ENCODE measurements at places on chromosomes 2 and 18.

- H3K4me3 ChIP-seq, result no peak overlapping the region
- DNase-seq, result no peak
- H3K27ac ChIP-seq, result no peak overlapping the region
- no peaks in the 10 kb centered on the region for H3K4me1 ChIP-seq
- no peaks in the 10 kb centered on the region for H3K27me3 ChIP-seq
Measured at GRCh38 chr2:145108361-145108778, 588.5 kb upstream of the ZEB2 start.

DNA sequence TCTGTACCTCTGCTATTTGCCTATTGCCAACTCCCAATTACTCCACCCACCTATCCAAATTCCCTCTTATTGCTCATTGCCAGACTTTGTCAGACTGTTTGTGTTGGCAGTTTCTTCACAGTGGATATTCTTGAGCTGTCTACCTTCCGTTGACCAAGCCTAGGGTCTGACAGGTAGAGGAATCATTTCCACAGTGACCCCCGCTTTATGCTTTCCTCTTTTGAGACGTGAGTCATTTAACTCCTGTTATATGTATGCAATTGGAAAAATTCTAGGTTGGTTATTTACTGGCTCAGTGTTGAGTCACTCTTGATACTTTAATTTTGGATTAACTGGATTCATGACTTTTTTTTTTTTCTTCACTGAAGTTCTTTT, 187.7 kb downstream of the IRS1 start:
- H3K4me1 ChIP-seq, result peaks cover 5% of the 10 kb centered on the region
- no peaks in the 10 kb centered on the region for H3K27me3 ChIP-seq
- H3K4me3 ChIP-seq, result no peak overlapping the region
- no peak overlapping the region for H3K27ac ChIP-seq
- no peak for DNase-seq

GRCh38 chr18:26190506-26190905, 35.7 kb upstream of the TAF4B start:
- H3K36me3 ChIP-seq, result no peaks in the 10 kb centered on the region
- H3K4me1 ChIP-seq, result no peaks in the 10 kb centered on the region
- H3K27me3 ChIP-seq, result no peaks in the 10 kb centered on the region

DNA sequence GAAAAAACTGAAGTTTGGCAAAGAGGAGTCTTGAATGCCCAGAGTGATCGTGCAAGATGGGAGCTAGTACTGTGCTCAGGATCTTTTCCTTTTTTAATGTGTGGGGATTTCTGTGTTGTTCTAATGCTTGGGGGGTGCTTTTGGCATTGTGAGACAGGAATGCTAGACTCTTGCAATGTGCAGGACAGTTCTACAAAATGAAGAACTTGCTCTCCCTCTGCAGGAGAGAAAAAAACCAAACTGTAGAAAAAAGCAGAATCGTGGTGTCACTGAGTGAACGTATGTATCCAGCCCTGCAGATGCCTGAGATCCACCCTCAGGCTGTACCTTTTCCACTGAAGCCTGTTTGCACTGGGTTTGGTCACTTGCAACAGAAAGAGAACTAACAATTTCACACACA, 12.1 kb upstream of the TTC39C start:
- H3K36me3 ChIP-seq, result no peaks in the 10 kb centered on the region
- H3K4me3 ChIP-seq, result no peak overlapping the region
- no peak overlapping the region for H3K27ac ChIP-seq

DNA sequence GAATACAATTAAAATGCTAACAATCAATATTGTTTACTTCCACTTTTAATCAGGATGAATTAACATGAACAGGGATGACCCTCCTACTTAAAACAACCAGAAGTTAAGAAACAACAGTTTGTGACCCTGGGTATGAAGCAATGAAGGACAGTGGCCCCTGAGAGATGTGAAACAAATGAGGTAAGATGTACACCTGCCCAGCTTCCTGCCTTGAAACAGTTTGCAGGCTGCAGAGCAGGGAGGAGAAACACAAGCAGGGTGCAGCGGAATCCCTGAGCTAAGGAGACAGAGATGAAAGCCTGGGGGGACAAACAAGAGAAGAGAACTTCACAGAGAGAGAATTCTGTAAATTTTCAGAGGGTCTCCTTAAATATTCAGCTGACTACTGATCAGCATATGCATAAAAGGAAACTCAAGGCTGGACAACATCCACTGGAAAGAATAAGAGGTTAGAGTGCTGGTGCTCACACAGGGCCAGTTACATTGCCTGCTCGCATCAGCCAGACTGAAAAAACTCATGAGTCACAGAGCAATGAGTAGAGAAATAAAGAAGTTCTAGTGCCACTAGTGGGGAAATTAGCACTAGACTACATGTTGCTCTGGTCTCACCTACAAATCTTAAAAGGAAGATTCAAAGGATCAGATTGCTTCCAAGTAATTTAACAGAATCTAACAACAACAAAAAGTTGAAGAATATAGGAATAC, 106.4 kb downstream of the PID1 start:
- no peaks in the 10 kb centered on the region for H3K27me3 ChIP-seq
- no peaks in the 10 kb centered on the region for H3K4me1 ChIP-seq
- no peak for DNase-seq
- no peak overlapping the region for H3K27ac ChIP-seq

- H3K27ac ChIP-seq, result no peak overlapping the region
- peaks cover 8% of the 10 kb centered on the region for H3K36me3 ChIP-seq
- no peak overlapping the region for H3K4me3 ChIP-seq
- H3K4me1 ChIP-seq, result peaks cover 10% of the 10 kb centered on the region
- H3K27me3 ChIP-seq, result no peaks in the 10 kb centered on the region
- DNase-seq, result no peak
Measured at GRCh38 chr18:49096021-49096420, 145.3 kb upstream of the SMAD7 start.

- H3K36me3 ChIP-seq, result no peaks in the 10 kb centered on the region
- H3K4me1 ChIP-seq, result no peaks in the 10 kb centered on the region
- DNase-seq, result no peak
- H3K27ac ChIP-seq, result no peak overlapping the region
Measured at GRCh38 chr18:74613381-74613780, 15.7 kb downstream of the ZNF407 start.

DNA sequence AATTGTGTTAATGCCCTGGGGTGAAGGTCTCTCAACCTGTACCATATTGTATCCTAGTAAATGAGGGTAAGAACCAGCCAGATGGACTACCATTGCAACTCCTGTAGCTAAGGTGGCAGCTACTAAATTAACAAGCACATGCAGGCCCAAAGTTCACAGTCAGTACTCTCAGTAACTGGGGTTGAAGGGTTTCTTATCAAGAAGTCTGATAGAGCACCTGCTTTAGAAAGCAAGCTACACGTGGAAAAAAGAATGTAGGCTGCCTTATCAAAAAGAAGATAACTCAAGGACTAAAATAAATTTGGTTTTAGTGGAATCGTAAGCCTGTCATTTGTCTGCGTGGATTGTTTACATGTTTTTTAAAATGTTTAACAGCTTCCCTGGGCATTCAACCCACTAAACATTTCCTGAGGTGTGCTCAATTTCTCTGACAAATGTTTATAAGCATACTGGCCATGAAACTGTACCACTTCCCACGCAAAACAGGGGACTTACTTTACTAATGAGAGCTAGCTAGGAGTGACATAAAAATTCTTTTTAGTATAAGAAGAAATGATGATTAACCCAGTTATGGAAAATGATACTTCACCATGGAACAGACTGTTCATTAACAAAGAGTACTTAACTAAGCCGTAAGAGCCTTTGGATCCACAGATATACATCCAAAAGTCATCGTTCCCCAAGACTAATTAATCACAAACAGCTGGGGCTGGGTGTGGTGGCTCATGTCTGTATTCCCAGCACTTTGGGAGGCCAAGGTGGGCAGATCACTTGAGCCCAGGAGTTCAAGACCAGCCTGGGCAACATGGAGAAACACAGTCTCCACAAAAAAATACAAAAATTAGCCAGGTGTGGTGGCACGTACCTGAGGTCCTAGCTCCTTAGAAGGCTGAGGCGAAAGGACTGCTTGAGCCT, 36.5 kb downstream of the LPIN2 start:
- H3K27me3 ChIP-seq, result no peaks in the 10 kb centered on the region
- H3K36me3 ChIP-seq, result no peaks in the 10 kb centered on the region
- peaks cover 41% of the 10 kb centered on the region for H3K4me1 ChIP-seq

GRCh38 chr18:48887905-48888772, 62.6 kb downstream of the SMAD7 start:
- no peaks in the 10 kb centered on the region for H3K27me3 ChIP-seq
- peaks cover 10% of the 10 kb centered on the region for H3K4me1 ChIP-seq
- DNase-seq, result no peak
- H3K4me3 ChIP-seq, result no peak overlapping the region
- H3K36me3 ChIP-seq, result no peaks in the 10 kb centered on the region

- H3K27ac ChIP-seq, result no peak overlapping the region
- no peaks in the 10 kb centered on the region for H3K4me1 ChIP-seq
- no peak for DNase-seq
- no peaks in the 10 kb centered on the region for H3K36me3 ChIP-seq
Measured at GRCh38 chr2:8064603-8065002, 617.3 kb upstream of the ID2 start.

GRCh38 chr2:57821088-57821487, 225.5 kb upstream of the VRK2 start:
- H3K4me3 ChIP-seq, result no peak overlapping the region
- no peaks in the 10 kb centered on the region for H3K36me3 ChIP-seq
- no peak overlapping the region for H3K27ac ChIP-seq
- DNase-seq, result no peak

- no peaks in the 10 kb centered on the region for H3K27me3 ChIP-seq
- no peak overlapping the region for H3K27ac ChIP-seq
- H3K4me1 ChIP-seq, result no peaks in the 10 kb centered on the region
Measured at GRCh38 chr2:29528891-29529520, 392.4 kb downstream of the ALK start.

- H3K4me3 ChIP-seq, result no peak overlapping the region
- H3K27me3 ChIP-seq, result no peaks in the 10 kb centered on the region
- no peak for DNase-seq
- no peaks in the 10 kb centered on the region for H3K36me3 ChIP-seq
- no peak overlapping the region for H3K27ac ChIP-seq
- no peaks in the 10 kb centered on the region for H3K4me1 ChIP-seq
Measured at GRCh38 chr2:138718405-138718804, 61.8 kb downstream of the NXPH2 start.

DNA sequence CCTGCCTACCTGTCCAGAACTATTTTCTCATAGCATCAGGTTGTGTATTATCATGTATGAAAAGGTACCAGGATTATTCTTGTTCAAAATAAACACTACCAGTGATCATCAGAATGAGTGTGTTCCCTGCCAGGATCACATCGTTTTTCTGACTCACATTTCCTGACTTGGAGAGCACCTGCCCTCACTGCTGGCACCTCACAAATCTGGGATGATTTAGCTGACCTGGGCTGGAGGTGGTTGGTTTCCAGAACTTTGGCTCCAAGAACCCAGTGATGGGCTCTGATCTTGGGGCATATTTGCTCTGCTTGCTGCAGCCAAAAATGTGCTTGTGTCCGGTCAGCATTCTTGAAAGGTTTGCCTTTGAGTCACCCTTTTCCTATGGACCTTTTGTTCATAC, 836.3 kb upstream of the ACVR2A start:
- H3K4me1 ChIP-seq, result no peaks in the 10 kb centered on the region
- H3K4me3 ChIP-seq, result no peak overlapping the region
- H3K27me3 ChIP-seq, result no peaks in the 10 kb centered on the region
- no peak for DNase-seq
- no peak overlapping the region for H3K27ac ChIP-seq
- no peaks in the 10 kb centered on the region for H3K36me3 ChIP-seq

DNA sequence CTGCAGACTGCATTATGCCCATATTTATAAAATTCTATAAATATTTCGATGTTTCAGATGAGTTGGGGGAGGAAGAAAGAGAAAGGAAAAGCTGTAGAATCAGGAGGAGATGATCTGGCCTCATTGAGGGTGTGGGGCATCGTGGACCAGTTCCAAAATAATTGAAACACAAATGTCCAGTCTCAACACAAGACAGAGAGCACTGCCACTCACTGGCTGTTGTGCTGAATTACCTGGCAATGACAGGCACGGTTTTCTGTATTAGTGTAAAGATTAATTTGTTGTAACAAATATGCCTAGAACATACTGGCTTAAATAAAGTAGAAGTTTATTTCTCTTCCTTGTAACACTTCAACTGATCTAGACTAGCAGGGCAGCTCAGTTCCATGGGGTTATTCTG, 24.1 kb downstream of the POLE4 start:
- no peaks in the 10 kb centered on the region for H3K36me3 ChIP-seq
- H3K27me3 ChIP-seq, result no peaks in the 10 kb centered on the region
- no peak overlapping the region for H3K4me3 ChIP-seq
- no peak overlapping the region for H3K27ac ChIP-seq

- H3K27ac ChIP-seq, result no peak overlapping the region
- H3K36me3 ChIP-seq, result peaks cover 36% of the 10 kb centered on the region
- DNase-seq, result no peak
Measured at GRCh38 chr2:173953047-173953424, 12.1 kb downstream of the SP3 start.

DNA sequence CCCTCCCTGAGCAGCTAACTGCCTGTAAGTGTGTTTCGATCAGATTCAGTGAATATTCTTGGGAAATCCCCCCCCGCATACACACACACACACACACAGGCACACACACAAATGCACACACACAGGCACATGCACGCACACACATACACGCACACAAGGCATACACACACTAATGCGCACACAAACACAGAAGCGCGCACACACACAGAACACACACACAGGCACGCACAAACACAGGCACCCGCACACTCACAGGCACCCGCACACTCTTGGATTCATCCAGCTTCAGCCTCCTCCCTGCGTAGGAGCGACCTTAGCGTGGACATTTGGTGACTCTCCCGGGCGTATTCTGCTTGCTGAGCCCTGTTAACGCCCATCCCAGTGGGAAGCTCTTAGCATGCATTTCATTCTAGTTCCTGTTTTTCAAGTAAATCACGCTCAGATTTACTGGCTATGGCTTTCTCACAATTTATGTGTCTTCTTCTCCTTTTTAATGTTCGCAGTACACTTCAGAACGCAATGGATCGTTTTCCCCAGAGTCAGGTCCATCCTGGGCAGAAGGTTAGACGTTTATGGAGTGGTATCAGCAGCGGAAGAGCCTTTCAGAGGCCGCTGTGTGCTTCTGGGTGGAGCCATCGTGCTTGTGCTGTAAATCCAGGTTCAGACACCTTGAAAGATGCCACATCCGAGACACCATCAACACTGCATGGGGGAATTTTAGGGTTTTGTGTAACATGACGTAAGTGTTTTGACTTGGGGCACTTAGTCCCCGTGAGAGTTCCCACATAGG, 656.6 kb downstream of the GALR1 start:
- no peak overlapping the region for H3K27ac ChIP-seq
- H3K27me3 ChIP-seq, result peaks cover 8% of the 10 kb centered on the region
- H3K4me3 ChIP-seq, result no peak overlapping the region
- no peak for DNase-seq
- no peaks in the 10 kb centered on the region for H3K4me1 ChIP-seq
- no peaks in the 10 kb centered on the region for H3K36me3 ChIP-seq

DNA sequence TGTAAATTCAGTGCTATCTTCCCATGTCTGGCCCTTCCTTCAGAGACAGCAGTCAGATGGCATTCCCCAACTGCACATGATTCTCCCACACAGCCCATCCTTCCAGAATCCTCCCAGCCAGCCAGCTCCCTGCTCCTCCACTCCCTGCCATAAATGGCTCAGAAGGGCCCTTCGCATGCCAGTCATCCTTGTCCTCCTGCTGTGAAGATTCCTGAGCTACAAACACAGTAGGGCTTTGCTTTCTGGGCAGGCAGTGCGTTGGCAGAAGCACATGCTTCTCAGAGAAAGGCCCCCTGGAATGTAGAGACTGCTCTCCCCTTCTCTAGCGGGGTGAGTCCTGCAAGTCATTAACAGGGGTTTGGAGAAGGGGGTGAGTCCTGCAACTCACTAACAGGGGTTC, 71.9 kb downstream of the TEX51 start:
- no peak overlapping the region for H3K4me3 ChIP-seq
- DNase-seq, result no peak
- peaks cover 11% of the 10 kb centered on the region for H3K4me1 ChIP-seq
- no peak overlapping the region for H3K27ac ChIP-seq
- H3K27me3 ChIP-seq, result peaks cover 29% of the 10 kb centered on the region

All from suprapubic skin (tissue), 4 donors.